ENCODE measurements at places on chromosomes 11 and 22.

- DNase-seq, result no peak
Observed at GRCh38 chr22:35743326-35743860, 25.7 kb downstream of the APOL5 start.

- DNase-seq, result no peak
Observed at GRCh38 chr11:102810950-102811660, 13.1 kb upstream of the MMP1 start.

DNA sequence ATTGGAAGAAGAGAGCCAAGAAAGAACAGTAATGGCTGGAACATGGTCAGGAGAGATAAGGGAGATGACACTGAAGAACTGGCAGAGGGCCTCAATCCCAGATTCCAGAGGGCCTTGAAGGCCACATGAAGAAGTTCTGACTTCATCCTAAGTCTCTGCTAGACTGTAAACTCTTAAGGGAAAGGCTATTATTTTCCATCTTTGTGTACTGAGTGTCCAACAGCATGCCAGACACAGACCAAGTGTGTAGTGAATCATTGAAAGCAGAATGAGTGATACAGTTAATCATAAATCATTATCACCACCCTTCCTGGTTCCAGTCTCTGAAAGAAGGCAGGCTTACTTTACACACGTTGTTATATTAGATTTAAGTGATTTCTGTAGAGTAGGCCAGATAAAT lies 185.3 kb upstream of the C11orf87 start:
- DNase-seq, result no peak

DNA sequence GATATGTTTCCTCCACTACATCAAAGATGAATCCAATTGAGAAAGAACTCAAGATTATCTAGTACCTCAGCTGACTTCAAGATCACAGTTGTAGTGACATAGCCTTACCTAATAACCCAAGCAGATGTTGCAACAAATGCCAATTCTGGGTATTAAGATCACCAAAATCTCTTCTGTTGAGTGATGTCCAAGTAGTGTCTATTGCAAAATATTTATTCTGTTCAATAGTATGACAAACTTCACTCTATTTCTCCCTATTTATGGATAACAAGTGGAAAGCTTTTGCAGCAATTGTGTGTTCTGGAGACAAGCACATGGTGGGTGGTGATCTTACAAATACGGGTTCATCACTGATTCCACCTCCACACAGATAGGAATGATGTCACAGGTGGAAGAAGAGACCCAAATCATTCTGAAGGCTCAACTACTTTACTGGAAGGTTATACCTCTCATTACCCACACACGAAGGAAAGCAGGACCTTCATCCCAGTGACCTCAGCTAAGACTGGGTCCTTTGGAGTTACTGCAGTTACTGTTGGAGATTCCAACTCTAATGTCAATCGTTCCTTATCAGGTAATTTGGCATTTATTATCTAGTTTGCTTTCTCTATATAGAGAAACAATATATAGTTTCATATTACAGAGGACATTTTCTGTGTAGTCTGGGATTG lies 72.0 kb downstream of the CD44 start:
- no peak for DNase-seq

DNA sequence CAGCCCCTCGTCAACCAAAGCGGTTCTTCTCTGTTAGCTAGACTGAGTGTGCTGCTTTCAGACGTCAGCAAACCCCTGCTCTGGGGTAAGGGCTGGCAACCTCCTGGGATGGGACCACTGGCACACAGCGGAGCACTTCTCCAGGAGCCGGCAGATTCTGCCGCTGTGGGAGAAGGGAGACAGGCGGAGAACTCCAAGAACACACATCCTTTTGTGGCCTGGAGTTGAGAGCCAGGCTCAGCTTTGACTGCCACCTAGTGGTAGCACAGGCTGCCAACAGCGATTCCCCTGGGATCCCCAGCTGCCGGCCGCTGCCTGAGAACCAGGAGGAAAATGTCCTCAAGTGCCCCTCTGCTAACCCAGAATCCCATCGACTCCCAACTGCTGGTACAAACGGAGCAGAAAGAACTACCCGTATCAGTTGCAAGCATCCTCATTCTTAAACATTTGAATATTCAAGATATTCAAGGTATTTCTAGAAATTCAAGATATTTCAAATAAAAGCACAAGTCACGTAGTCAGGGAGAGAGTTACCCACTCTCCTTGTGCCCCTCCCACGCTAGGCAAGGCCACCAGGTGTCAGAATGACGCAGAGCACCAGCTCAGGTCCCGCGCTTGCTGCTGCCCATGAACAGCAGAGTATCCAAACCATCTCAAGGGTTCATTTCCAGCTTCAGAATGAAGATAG lies 4.9 kb downstream of the LTO1 start:
- peak; percentile 10 for DNase-seq

- no peak for DNase-seq
Observed at GRCh38 chr11:78925387-78925786, 350.7 kb upstream of the NARS2 start.

- DNase-seq, result no peak
Observed at GRCh38 chr22:31102441-31103081, 4.8 kb downstream of the SELENOM start.

- no peak for DNase-seq
Observed at GRCh38 chr11:70314730-70315129, 44.2 kb downstream of the PPFIA1 start.

- DNase-seq, result no peak
Observed at GRCh38 chr11:126335463-126335760, 20.1 kb upstream of the ST3GAL4 start.

- no peak for DNase-seq
Observed at GRCh38 chr11:20874358-20874757, 205.0 kb downstream of the NELL1 start.

DNA sequence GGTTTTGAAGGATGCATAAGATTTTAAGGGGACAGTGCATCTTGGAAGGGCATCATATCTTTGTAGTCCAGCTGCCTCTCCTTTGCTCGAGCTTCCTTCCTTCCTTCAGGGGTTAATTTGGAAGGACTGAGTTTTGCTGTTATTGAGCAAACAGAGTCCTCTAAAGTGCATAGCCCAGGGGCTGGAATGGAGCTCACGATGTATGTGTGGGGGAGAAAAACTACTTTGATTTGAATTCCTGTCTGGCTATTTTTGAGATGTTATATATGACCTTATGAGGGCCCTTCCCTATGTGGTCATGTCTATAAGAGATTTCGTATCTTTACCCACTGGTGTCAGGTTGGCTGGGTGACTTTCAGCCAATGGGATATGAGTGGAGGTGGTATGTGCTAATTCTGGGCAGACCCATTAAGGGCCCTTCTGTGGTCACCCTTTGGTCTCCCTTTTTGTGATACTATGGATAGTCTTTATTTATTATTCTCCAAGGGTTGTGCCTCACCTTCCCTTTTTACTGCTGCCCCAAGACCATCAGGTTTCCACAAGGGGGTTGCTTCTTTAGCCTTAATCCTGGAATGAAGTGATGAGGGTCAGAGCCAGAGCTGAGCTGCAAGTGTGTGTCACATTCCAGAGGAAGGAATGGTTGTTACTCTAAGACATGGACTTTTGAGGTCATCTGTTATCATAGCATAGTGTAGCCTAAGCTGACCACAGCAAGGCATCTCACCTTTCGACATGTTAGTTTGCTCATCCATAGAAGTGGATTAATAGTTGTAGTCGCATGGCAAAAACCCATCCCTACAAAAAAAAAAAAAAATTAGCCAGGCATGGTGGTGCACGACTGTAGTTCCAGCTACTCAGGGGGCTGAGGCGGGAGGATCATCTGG lies 54.6 kb downstream of the LRRC74B start:
- no peak for DNase-seq

DNA sequence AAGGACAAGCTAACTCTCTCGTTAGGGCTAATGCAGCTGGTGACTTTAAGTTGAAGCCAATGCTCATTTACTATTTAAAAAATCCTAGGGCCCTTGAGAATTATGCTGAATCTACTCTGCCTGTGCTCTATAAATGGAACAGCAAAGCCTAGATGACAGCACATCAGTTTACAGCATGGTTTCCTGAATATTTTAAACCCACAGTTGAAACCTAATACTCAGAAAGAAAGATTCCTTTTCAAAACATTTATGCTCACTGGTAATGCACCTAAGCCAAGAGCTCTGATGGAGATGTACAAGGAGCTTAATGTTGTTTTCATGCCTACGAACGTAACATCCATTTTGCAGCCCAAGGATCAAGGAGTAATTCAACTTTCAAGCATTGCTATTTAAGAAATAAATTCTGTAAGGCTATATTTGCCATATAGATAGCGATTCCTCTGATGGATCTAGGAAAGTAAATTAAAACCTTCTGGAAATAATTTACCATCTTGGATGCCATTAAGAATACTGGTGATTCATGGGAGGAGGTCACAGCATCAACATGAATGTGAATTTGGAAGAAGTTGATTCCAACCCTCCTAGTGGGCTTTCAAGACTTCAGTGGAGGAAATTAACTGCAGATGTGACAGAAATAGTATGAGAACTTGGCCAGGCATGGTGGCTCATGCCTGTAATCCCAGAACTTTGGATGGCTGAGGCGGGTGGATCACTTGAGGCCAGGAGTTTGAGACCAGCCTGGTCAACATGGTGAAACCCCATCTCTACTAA lies 14.5 kb downstream of the XNDC1N start:
- no peak for DNase-seq

DNA sequence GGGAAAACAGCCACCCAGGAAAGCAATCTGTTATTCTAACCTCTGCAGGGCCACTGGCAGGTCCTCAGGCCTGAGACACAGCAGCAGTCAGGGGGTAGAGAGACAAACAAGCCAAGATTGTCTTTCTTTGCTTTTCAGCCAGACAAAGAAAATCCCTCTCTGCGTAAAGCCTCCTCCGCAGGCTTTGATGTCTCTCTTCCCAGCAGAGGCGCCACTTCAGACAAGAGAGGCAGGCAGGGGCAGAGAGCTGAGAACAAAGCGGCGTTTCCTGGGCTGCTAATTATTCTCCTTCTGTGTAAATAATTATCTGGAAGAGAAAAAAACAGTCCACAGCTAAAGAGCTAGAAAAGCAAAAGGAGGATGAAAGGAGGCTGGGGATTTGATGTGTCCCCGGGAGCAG lies 102.7 kb upstream of the SEZ6L start:
- no peak for DNase-seq

- DNase-seq, result no peak
Observed at GRCh38 chr22:50305923-50306566, 1.4 kb downstream of the PLXNB2 start.

DNA sequence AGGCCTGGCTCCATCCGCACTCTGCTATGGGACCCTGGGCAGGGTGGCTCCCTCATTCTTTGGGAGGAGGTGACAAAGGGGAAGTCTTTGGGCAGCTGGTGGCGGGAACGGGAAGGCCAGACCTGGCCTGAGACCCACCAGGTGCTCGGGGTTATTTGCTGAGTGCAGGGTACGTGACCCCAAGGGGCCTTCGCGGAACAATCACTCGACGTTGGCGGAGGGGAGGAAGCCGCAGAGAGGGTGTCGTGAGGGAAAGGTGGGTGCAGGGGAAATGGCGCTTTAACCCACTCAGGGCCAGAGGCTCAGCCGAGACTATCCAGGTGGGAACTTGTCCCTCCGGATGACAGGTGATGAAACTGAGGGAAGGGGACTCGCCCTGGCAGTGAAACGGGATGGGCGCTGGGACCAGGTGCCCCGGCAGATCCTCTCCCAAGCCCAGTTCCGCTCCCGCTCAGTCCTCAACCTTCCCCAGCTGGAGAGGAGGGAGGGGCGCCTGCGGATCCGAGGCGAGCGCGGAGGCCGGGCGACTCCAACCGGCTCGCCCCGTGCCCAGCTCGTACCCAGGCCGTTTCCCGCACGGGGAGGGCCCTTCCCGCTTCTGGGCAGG lies 911 bp downstream of the A4GALT start:
- DNase-seq, result no peak

DNA sequence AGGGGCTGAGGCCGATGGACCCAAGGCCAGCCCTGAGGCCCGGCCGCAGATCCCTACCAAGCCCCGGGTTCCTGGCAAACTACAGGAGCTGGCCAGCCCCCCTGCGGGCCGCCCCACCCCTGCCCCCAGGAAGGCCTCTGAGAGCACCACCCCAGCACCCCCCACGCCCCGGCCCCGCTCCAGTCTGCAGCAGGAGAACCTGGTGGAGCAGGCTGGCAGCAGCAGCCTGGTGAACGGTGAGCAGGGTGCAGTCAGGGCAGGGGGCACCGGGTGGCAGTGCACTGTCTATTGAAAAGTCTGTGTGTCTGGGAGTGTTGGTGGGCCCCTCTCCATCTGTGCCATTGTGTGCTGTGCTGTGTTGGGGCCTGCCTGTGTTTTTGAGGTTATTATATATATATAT lies 16.1 kb downstream of the MICALL1 start:
- DNase-seq, result no peak

DNA sequence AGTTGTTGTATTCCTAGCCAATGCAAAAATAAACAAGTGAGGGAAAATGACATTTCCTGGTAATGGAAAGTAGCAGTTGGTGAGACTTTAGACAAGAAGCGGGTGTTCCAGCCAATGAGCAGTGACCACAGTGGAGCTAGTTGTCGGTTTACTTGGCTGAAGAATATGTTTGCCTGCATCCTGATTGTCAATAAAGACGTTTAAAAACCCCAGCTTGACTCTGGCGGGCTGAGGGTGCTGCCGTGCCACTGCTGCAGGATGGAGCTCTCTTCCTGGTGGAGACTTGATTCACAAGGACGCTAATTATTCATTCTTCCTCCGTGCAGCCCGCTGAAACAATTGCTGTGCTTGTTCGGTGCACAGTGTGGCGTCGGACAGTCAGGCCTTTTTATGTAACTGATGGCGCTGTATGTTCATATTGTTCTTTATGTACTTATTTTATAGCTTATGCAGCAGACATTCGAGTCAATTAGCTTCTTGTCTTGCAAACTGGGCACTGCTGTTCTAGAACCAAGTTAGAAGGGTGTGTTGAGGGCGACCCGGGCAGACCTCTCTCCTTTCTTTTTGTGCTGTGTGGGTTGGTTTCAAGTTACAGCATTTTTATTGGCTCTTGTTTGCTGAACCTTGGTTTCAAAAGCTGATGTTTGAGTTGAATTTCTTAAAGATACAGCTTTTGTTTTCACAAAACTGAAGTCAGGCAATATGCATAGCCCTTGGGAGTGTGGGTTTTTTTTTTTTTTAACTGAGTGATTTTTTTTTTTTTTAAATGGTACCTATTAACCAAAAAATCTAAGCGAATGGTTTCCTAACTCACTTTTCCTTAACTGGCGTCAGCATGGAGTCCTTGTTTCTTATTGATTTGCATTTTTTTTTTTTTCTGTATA lies 153.9 kb downstream of the TEAD1 start:
- DNase-seq, result no peak

DNA sequence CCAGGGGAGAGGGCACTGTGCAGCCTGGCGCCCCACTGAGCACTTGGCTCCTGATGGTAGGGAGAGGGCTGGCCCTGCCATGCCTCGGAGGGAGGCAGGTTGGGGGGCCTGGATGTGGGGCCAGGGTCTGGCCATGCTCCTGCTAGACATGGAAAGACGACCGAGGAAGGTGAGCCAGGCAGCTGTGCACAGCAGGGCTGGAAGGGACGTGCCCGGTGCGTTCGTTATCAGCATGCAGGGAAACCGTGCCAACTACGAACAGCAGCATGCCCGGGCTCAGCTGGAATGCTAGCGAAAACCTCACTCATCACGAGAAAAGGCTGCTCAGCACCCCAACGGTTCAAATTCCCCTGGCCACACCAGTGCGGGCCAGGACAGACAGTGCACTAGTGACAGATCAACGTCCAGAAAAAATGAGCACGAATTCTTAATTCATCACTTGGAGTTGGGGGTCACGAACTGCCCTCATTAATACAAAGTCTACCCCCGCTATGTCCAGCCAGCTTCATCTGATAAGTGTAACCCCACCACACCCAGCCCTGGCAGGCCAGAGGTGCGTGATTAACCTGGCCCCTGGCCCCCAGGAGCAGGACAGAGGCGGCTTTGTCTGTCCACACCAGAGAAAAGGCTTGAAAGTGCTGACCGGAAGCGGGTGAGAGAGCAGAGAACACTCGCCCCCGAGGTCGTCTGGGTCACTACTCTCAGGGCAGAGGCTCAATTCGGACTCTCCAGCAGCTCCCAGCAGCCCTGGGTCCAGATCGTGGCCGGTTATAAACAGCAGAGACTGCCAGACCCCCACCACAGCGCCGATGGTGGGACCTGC lies 84.2 kb downstream of the CELSR1 start:
- DNase-seq, result no peak

Measured in activated CD8-positive, alpha-beta memory T cell treated with anti-CD3 and anti-CD28 coated beads for 1 hour (primary cell).